Stimulated activated CD8-positive, alpha-beta memory T cell treated with anti-CD3 and anti-CD28 coated beads, Interleukin-15, amount 100 ng/mL, for 48 hours (primary cell): ENCODE measurements at places on chromosomes 12 and 14.

GRCh38 chr12:49703647-49704137 is 3.5 kb downstream of the FMNL3 start:
- DNase-seq = peak; percentile 55

- DNase-seq = no peak
Measured at GRCh38 chr14:90797451-90797850, 18.8 kb downstream of the TTC7B start.

DNA sequence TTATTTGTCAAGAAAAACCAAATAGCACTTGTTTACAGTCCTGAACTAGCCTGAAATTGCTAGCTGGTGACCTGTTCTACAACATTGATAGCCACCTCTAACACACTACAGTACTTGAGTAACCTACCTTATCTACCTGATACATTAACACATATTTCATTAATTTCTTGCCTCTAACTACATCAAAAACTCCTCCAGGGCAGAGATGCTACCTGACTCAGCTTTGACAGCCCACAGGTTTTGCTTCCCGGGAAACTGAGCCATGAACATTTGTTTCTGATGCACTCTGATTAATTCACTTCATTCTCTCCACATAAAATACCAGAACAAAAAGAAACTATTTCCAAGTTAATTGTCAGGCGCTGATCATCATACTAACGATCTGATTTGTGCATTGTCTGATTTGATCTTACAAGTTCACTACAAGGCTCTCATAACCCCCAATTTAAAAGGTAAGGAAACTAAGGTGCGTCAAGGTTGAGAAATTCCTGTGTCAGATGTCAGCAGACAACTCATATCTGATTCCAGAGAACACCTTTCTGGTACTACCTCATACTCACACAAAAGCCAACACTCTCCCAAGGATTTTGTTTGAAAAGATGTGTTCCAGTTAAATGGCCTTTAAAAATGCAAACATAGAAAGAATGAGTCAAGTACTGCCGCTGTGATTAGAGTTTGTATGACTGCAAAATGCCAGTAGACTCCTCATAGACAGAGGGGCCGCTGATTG is 768.7 kb downstream of the BCL11B start:
- no peak for DNase-seq

GRCh38 chr14:99473458-99473857 is 7.2 kb downstream of the SETD3 start:
- DNase-seq = no peak

DNA sequence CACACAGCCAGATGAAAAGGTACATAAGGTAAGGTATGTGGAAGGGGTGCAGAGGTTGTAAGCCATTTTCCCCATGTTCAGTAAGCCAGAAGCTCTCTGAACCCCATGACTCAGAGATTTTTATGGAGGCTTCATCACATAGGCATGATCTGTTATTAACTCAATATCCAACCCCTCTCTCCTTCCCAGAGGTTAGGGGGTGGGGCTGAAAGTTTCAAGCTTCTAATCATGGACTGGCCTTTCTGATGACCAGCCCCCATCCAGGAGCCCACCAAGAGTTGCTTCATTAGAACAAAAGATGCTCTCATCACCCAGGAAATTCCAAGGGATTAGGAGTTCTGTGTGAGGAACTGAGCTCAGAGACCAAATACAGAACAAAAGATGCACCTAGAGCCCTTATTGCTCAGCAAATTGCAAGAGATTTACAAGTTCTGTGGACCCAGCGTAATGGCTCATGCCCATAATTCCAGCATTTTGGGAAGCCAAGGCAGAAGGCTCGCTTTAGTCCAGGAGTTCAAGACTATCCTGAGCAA is 103.2 kb upstream of the DAAM1 start:
- no peak for DNase-seq

DNA sequence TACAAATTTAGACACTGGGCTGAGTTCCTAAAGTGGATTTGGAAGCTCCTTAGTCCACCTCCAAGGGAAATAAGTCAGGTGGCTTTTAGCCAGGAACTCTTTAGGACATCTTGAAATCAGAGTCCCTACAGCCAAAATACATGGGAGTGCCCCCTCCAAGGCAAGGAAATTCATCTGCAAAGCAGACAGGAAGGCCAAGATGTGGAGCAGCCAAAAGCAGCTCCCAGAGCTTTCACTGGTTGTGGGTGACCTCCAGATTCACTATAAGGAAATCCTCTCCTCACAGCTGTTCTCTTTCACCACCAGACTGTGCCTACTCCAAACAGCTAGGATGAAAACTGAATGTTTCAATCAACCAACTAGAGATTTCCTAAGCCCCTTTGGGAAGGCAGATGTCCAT is 6.6 kb downstream of the TTC9 start:
- DNase-seq = no peak

DNA sequence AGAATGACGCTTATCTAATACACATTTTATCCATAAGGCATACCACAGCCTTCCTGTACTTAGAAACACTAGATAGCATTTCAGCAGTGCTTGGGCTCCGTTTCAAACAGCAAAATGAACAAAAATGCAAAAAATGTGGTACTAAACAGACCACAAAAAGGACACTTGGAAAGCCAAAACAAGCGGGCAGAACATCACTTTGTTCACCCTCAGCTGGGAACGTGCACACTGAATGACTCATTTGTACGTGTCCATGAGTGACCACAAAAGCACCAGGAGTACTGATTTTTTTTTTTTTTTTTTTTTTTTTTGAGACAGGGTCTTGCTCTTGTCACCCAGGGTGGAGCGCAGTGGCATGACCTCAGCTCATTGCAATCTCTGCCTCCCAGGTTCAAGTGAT is 8.9 kb upstream of the FOXN3 start:
- DNase-seq = peak; percentile 38

DNA sequence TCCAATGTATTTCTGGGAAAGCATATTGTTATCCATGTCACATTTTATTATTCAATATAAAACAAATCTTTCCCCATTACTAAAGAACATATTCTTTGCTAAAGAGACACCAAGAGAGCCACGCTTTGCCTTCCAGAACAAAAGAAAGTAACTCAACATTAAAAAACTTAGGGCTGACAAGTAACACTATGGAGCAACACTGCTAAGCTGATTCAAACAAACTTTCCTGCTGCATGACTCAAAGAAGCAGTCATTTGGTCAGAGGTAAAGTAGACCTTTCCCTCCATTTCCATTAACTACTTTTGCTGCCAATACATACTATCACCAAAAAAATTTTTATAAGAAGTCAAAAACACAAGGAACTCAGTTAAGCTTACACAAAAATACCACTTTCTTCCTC is 83.0 kb downstream of the DENND5B start:
- DNase-seq = no peak

DNA sequence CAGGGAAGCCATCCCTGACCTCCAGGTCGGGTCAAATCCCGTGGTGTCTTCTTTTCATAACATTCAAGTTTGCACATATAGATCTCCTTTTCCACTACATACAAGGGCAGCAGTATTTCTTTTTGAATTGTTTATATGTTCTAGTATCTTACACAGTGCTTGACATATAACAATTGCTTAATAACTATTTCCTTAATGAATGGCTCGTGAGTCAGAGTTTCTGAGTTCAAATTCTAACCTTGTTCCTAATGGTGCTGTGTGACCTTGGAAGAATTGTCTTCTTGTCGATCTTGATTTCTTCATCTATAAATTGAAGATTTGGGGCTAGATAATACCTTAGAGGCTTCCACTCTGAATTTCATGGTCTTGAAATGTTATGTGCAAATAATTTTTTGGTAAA is 57.2 kb upstream of the PELI2 start:
- no peak for DNase-seq

- DNase-seq = no peak
Measured at GRCh38 chr14:103206023-103206481, 82.8 kb downstream of the TNFAIP2 start.

GRCh38 chr14:59028476-59029202 is 159.8 kb upstream of the DAAM1 start:
- DNase-seq = peak; percentile 1

DNA sequence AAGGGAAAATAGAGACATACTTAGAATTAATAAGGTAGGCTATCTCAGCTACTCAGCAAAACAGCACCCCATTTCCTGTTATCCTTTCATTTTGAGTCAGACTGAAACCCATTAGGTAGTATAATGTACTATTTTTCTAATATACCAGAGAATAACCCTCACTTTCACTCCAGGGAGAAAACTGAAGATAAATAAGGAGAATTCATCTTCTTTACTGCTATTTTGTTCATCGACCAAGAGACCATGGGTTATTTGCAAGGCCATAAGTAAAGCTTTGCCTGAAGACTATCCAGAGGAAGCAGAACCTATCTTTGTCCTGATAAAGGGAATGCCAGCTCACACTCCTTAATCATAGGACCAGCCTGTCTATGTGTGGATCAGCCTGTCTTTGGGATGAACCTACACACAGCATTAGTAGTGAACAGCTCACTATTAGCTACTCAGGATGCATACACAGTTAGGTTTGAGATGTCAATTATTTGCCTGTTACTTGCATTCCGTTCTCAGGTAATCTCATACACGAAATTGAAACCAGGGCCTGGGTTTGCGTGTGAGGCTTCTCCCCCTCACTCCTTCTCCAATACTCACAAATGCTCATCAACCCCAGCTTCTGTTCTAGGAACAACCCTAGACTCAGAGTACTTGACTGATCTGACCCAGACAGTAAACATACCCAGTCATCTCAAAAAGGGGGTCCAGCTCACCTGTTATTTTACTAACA is 124.4 kb downstream of the DAD1 start:
- no peak for DNase-seq

- DNase-seq = no peak
Measured at GRCh38 chr14:55240526-55241178, 30.6 kb upstream of the FBXO34 start.

GRCh38 chr12:46354802-46355199 is 17.8 kb downstream of the SLC38A2 start:
- no peak for DNase-seq

DNA sequence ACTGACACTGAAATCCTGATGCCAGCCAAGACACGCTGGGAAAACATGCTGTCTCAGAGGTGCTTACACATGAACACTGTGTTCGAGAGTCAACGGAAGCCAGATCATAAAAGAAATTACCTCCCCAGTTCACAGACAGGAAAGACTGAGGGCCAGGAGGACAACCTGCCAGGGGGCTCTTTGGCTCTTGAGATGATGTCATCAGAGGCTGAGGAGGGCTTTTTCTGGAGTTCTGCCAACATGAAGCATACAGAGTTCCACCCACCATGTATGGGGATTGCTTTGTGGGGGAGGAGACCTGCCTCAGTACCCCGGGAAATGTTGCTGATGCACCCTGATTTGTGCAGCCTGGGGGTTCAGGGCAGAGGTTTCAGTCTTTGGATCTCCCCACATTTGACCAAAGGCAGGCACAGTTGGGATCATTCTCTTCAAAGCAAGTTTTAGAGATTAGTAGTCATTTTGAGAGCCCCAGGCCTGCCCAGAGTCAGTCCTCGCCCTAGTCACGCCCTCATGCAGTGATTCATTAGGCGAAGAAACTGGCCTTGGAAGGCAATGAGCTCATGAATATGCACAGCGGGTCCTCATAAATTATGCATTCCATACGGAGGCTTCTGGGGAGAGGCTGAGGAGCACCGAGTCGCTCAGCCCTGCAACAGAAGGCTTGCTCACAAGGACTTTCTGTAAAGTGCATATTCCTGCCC is 34.9 kb upstream of the EML1 start:
- DNase-seq = no peak
